RPMI7951 (cell line): ENCODE measurements at places on chromosomes 3 and 15. TPM values are rescaled to one million over a fixed set of nuclear protein-coding genes. Genes with fewer than 3 reads are reported as not detected.

PPP2R3A gene
- 14.7 and 15.1 TPM in 2 replicates for total RNA-seq

FAM174B gene
- 0.48 and 0.98 TPM in 2 replicates for total RNA-seq

INKA1 gene
- 4.1 and 6.6 TPM in 2 replicates for total RNA-seq

MORC1 gene
- not detected in 2 replicates for total RNA-seq

DUOXA1 gene
- total RNA-seq = not detected in 2 replicates

C2CD4A gene
- total RNA-seq = not detected in 2 replicates

TRH gene
- total RNA-seq = not detected in 2 replicates

SLITRK3 gene
- not detected in 2 replicates for total RNA-seq

AQP9 gene
- total RNA-seq = not detected in 2 replicates

KCTD6 gene
- total RNA-seq = 17.2 and 20.8 TPM in 2 replicates

MASP1 gene
- not detected in 2 replicates for total RNA-seq

GRCh38 chr15:31328969-31329639 is 2.5 kb downstream of the KLF13 start:
- no peak for DNase-seq

GRCh38 chr15:57228395-57228794 is 147.9 kb upstream of the CGNL1 start:
- peak; percentile 33 for DNase-seq

DNA sequence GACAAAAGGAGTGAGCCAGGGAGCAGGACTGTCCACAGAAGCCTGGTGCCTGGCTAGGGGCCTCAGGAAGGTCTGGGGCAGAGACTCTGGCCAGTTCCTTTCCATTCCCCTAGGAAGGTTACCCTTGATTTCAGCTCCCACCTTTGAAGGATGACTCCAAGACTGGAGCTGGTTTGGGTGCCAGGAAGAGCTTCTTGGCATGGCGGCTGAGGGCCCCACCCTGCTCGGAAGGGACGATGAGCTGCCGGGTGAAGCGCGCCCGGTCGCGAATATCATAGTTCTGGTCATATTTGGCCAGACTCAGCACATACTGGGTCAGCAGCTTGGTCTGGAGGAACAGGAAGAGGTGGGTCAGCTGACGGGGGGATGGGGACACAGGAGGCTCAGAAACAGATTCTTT is 19.4 kb upstream of the CPEB1 start:
- no peak for DNase-seq

DNA sequence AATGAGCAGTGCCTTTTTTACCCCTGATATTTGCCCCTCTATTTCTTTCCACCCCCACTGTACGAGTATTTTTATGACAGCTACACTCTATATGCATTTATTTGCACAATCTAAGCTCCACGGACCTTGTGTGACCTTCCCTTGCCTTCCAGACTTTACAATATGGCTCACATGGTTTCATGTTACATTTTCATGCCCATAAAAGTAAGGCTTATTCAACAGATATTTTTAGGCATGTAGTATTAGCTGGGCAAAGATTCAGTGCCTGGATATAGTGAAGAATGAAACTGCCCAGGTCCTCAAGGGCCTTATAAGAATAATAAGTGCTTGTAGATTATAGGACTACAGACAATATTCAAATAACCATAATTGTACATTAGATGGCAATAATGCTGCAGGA is 481.9 kb upstream of the CNTN4 start:
- DNase-seq = no peak

- no peak for DNase-seq
These were observed 59.1 kb downstream of the CCNL1 start for GRCh38 chr3:157100608-157101396.

GRCh38 chr3:168709073-168709472 is 613.3 kb upstream of the GOLIM4 start:
- no peak for DNase-seq

GRCh38 chr3:10426346-10427220 is 78.8 kb downstream of the ATP2B2 start:
- DNase-seq = no peak

DNA sequence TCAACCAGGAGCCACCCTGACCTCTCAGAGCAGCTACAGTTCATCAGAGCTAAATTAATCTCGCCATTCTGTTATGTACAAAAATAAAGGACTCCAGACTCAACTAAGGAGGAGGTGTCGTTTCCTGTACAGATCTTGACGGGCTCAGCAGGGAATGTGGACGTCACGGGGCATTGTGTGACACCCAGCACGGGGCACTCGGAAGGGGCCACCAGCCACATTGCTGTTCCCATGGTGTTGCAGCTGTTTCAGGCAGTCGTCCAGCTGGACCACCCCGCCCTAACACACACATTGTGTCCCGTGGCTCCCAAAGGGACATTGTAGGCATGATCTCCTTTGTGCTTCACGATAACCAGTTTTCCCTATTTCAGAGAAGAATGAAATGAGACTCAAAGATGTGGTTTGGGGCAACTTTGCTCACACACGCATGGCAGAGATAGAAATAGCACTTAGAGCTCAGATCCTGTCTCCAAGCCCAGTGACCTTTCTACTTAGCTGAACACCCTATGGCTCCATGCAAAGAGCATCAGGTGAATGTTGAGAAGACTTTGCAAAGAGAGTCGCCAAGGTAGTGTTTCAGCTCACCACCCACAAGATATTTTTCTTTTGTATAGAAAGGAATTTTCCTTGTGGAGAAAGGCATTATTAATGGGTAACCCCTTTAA is 5.5 kb downstream of the SSUH2 start:
- DNase-seq = no peak

DNA sequence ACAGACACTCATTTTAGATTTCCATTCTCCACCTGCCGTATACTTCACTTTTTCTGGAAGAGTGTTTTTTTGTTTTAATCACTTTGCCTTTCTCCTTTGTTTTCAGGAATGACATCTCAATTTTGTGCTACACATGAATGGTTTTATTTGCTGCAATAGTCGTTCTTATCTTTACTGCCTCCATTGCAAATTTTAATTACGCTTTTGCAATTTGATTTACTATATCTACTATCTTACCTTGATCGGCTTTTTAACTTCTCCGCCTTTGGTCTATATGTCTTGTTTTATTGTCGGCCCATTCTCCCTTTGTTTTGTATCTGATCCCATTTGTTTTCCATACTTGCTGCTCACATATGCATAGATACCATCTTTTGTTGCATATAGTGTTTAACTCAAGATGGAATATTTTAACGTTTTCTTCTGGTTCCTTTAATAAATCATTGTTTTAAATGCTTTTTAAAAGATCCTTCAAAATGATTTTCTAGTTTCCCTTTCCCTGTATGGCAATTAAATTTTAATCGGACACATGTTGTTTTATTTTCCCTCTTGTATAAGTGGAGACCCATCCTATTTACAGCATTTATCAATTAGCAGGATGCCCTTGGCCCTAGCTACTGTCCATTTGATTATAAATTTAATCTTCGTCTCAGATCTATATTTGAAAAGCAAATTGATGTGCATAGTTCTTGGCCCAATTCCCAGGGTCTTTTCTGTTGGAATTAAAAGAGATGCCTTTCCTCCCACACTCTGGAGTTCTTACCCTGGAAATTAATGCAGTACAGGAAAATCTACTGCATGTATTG is 97.2 kb upstream of the CNTN4 start:
- DNase-seq = no peak

- DNase-seq = no peak
These were observed 39.6 kb upstream of the SKIL start for GRCh38 chr3:170317954-170318353.

DNA sequence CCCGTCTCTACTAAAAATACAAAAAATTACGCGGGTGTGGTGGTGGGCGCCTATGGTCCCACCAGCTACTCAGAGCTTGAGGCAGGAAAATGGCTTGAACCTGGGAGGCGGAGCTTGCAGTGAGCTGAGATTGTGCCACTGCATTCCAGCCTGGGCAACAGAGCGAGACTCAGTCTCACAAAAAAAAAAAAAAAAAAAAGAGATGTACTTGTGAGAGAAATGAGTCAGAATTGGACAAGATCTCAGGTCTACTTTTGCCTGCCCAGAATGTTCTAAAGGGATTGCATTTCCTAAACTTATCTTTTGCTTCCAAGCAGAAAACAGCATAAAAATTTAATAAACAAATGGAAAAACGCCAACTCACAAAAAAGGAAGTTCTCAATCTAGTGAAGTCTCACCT is 167.5 kb downstream of the NR2F2 start:
- no peak for DNase-seq

GRCh38 chr3:171257251-171258203 is 202.7 kb downstream of the TNIK start:
- DNase-seq = peak; percentile 78

DNA sequence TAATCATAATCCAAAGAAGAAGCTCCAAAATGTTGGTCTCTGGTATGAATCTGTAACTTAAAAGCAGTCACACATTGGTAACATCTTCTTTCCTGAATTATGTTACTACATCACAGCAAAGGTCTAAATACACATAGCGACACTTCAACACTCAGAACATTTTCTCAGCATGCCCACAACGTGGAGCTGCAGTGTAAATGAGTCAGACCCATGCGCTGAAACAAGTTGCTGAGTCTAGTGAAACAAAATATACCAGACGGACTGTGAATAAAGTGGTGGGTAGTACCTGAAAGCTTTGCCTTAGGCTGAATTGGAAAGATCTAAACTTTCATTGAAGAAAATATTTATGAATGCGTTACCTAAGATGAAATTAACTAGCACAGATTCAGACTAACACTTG is 33.2 kb upstream of the GOLGA8B start:
- DNase-seq = peak; percentile 51

DNA sequence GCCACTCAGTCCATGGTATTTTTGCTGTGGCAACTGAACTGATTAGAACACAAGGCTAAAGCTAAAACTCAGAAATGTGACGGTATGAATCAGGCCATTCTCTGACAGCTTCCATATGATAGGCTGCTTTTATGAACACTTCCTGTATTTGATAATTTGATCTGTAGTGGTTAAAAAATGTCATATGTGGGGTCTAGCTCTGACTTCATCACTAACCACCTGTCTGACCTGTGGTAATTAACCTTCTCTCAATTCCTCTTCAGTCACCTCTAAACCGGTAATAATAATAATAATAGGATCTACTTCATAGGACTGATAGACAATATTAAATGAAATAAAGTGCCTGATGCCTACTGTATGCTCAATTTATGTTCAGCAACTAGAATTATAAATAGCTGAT is 223.2 kb downstream of the MBNL1 start:
- DNase-seq = no peak

GRCh38 chr3:152834191-152834775 is 648 bp upstream of the P2RY1 start:
- no peak for DNase-seq

- no peak for DNase-seq
These were observed 1.4 kb downstream of the CIDEC start for GRCh38 chr3:9878700-9879099.

- peak; percentile 1 for DNase-seq
These were observed 1362.8 kb downstream of the ROBO2 start for GRCh38 chr3:78402720-78403119.

DNA sequence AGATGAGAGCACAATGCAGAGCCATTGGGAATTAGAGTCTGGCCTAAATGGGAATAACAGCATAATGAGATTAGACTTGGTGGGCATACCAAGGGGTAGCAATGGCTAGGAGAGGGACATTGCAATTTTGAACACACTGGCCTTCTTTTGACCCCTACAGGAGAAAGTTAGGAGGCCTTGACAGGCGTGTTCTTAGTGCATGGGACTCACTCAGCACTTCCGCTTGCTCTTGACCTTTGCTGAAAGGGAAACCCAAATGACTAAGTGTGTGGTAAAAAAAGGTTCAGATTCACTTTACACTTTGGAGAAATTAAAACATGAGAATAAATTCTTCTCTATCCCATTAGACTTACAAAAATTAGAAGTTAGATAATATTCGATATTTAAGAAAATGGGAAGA is 317.4 kb downstream of the DIPK2A start:
- DNase-seq = no peak

DNA sequence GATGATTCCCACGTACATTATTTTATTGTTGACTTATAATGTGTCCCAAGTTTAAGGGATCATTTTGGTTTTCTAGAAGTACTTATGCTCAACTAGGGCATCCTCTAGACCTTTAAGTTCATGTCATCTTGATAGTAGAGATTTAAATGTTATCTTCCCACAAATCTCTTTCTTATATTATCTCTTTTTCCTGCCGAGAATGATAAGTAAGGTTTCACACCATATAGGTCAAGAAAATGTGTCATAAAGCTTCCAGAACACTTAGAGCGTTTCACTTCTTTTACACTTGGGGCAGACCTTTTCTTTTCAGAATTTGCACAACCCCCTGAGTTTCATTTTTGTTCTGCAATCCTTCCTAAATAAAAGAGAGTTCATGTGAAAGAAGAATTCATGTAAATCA is 142.0 kb upstream of the CBLB start:
- no peak for DNase-seq

GRCh38 chr3:135649361-135649760 is 316.2 kb upstream of the PPP2R3A start:
- no peak for DNase-seq

GRCh38 chr3:425079-425478 is 228.5 kb downstream of the CHL1 start:
- no peak for DNase-seq

DNA sequence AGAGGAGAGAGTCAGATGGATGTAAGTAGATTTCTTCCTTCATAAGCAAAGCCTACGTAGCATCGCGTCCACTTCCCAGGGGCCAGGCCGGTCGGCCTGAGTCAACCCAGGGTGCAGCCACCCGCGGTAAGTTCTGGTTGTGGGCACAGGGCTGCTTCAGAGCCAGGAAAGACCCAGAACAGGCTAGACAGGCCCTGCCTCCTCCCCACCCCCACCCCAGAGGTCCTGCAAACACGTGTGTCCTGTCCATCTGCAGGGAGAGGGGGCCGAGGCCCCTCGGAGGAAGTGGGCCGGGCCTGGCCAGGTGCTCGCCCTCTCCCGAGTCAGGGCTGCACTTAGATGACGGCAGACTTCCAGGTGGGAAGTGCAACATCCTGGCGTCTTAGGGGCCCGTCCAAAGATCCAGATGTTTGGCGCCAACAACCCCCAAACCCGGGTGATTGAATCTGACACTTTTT is 100.8 kb upstream of the ALDH1A3 start:
- no peak for DNase-seq

GRCh38 chr3:13483988-13484695 is 4.0 kb downstream of the HDAC11 start:
- DNase-seq = no peak

- no peak for DNase-seq
These were observed 85.2 kb upstream of the PRR23E start for GRCh38 chr3:127107491-127108375.
